Mesenteric fat pad (tissue), 1 donor: ENCODE measurements at places on chromosomes 7 and 10. TPM values are rescaled to one million over a fixed set of nuclear protein-coding genes. Genes with fewer than 3 reads are reported as not detected.

SCART1 gene
- total RNA-seq: 3.3 TPM

DNA sequence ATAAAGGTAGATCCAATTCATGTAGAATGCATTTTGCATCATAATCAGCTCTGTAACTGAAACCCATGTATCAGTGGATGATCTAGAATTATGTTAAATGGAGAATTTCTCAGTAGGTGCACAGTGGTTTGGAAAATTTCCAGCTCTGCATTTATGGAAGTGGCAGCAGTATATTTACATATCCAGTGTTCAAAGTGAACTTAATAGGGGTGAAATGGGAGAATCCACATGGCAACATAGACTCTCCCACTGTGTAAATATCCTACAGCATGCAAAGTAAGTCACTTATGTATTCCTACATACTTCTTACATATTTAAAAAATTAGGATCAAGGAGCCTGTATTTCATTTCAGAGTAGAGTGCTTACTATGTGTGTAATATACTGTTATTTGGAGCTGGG, 35.3 kb downstream of the CDC14C start:
- no peak for DNase-seq

DNA sequence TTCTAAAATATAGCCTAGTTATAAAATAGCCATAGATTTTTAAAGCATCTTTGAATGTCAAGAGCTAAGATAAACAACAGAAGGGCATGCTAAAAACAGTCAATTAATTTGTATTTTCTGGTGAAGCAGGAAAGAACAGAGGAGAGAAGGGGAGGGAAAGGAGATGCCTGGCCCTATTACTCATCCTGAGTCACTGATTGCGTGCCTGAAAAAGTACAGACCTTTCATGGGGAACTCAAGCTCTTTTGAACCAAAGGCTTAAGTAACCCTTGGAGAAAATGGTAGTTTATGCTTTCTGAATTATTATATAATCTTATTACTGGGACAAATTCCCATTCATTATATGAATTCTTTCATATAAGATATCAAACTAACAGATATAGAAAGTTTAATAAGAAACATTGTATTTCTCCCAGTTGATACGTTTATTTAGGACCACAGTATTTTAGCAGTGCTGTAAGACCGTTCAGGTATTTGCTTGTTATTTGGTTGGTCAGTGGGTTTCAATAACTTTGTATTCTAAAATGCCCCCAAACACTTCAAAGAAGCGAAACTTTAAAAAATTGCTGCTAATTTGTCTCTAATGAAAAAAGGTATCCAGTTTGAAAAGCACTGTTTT, 151.3 kb downstream of the HGF start:
- no peak for DNase-seq

DNA sequence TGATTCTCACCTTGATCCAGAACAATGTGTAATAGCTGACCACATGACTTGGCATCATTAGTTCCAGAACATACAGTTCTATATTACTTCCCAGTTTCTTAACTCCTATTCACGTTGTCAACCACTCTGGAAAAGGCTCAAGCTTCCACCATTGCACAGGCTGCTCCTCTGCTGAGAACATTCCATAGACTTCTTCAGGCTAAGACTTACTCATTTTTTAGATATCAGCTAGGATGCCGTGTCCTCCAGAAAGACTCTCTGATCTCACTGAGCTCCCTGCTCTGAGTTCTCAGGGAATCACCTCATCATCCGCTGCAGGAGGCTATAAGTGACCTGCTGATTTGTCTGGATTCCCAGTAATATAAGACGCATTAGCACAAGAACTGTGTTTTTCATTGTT, 73.1 kb downstream of the HTR7 start:
- DNase-seq: no peak

DNA sequence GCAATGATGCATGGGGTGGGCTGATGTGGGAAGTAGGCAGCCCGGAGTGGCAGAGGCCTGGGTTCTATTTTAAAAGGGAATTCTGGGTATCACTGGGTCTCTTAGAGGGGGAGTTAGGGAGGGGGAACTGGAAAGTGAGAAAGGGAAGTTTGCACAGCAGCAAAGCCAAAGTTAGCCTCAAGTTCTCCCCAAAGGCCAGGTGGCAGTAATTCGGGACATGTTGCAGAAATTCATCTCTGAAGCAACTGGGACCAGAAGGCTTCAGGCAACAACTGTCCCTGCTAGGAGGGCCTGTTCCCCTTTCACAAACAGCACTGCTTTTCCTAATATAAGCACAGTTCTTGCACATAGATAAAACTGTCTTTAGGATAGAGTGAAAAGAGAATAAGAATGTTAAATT, 67.4 kb downstream of the NOD1 start:
- DNase-seq: no peak

- DNase-seq: peak; percentile 92
These were observed at the start of gene GLI3 for GRCh38 chr7:42236976-42237810. GLI3 (minus strand) TSS chr7:42237209; CDS start chr7:42223253, 13,956 bp downstream.

DNA sequence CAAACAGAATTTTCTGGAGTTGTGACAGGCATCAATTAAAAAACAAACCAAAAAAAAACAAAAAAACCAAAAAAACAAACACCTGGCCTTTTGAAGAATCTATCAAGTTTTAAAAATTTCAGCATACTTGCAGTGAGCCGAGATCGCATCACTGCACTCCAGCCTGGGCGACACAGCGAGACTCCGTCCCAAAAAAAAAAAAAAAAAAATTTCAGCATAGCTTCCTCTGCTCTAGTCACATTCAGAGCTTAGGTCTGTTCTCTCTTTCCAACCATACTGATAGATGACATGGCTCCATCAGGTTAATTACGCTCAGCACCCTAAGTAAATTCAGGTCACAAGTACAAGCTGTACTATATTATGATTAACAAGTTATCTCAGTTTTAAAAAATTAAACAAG, 3.1 kb downstream of the KBTBD2 start:
- no peak for DNase-seq

GRCh38 chr7:140031364-140031763, 31.4 kb downstream of the PARP12 start:
- DNase-seq: no peak

ARHGEF5 gene
- total RNA-seq: 9.4 TPM

DNA sequence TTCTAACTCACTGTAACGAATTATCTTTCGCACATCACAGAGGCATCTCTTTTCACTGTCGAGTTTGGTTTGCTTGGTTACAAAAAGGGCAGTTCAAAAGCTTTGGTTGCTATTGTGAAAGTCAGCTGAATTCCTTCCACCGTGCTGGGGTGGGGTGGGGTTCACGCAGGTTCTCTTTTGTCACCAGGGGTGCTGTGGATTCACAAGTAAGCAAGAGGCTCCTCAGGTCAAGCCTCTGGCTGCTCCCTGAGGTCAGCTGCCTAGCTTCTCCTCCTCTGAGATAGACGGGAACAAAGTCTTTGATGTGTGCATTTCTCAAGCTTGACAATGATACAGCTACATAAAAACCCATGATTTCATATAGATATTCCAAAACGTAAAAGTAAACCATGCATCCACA, 47.7 kb downstream of the EGFR start:
- no peak for DNase-seq

CPXM2 gene
- total RNA-seq: 17.9 TPM

LRRC18 gene
- not detected for total RNA-seq
